ENCODE measurements at places on chromosomes 5 and 9. TPM values are rescaled to one million over a fixed set of nuclear protein-coding genes. Genes with fewer than 3 reads are reported as not detected.
A peak's percentile ranks its signal among the peaks of the same experiment; 100 is the strongest.

GRCh38 chr5:1124205-1125029 lies 12.6 kb upstream of the SLC12A7 start:
- DNase-seq = no peak

SPATA31E1 gene
- not detected for total RNA-seq

DNA sequence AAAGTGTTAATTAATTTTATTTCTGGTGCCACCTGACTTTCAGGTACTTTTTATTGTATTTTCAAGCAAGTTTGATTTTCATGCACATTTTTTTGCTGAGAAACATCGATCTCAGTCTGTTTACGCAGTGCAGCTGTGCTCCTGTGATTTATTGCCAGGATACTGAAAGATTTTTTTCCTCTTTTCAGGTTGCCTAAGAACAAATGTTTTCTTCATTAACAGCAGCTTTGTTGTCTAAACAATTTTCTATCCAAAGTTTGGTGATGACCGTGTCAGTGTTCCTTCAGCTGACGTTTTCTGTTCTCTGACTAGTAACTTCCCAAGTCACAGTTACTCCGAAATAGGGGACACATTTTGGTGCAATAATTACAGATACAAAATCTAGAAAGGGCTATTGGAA lies 78.1 kb downstream of the VCAN start:
- DNase-seq = no peak

TLX3 gene
- not detected for total RNA-seq

DNA sequence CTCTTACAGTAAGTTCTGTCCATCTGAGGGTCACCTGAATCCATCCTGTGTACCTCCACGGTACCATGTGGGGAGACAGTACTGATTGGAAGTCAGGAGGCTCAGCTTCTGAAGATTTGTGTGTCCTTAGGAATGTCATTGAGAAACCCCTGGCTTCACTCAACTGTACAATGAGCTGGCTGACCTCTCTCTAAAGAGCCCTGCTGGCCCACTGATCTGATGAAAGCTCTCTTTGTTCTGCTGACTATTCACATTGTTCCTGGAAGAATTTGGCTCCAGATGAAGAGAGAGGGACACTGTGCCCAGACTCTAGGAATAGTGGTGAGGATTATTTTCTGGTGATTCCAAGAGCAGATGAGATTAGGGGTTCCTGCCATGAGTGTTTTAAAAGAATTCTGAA lies 141.2 kb downstream of the LURAP1L start:
- DNase-seq = peak; percentile 11

DNA sequence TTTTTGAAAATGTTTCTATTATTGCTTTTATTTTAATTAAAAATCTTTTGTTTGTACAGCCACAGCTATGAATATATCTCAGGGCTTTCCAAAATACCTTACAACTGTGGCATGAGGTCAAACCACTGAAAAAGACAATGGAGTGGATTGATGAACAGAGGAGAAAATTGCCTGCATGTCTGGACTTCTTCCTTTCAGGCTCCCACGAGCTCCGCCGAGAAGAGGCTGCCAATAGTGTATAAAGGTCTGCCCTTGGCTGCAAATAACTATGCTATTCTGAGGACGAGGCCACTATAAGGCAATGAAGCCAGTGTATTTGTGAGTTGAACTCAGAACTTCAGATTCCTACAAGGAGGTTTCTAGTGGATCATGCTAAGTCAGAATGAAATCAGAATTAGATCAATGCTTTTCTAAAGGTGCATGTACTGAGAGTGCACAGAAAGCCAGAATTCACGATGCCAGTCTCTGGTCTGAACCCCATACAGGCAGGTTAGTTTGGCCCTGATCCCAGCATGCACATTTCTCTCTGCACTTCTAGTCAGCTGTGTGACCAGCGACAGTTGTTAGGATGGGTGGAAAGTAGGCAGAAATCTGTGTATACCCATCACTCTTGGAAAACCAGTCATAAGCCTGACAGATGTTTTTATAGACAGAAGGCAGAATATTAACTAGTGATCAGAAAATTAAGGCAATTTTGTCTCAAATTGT lies 42.7 kb upstream of the PLPP1 start:
- DNase-seq = no peak

DNA sequence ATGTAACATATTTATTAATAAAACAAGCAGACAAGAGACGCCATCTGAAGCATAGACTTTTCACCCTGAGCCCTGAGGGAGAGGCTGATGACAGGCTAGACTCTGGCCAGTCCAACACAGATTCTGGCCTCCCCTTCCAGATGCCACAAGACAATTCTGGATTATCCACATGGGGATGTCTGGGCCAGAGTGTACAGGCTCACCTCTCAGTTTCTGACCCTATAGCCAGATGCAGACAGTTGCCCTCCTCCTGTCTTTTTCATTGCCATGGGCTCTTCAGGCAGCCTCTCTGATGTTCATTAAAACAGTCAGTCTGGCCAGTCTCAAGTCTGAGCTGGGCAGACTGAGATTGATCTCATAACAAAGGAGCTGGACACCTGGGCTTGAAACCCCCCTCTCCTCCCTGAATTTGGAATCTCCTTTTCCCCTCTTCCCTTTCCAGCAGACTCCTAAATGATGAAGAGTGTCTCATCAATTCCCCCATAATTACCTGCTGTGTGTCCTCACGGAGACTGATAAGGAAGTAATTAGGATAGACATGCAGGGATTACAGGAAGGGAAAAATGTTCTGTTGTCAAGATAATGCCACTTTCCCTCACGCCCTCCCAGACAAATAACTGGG lies 89.6 kb downstream of the ASTN2 start:
- no peak for DNase-seq

DNA sequence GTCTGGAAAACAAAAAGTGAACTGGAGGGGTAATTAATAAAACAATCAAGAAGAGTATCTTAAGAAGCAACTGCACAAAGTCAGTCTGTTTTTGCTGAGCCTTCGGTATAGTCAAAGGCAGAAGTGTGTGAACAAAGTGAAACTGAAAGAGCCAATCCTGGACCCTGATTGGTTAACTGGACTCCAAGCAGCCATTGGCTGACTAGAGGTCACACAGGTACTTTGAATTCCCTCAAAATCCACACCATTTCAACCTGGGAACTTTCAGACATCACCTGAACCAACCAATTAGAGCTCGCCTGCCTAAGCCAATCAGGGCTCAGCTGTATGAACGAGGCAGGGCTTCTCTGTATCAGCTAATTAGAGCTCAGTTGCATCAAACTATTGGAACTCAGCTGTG lies 286.7 kb downstream of the TLE4 start:
- peak; percentile 1 for DNase-seq

CMYA5 gene
- 0.13 TPM for total RNA-seq

GRCh38 chr5:757931-758697 lies 26.4 kb downstream of the ZDHHC11B start:
- DNase-seq = peak; percentile 74

GRCh38 chr5:142872795-142873194 lies 102.6 kb downstream of the ARHGAP26 start:
- no peak for DNase-seq

SLC4A9 gene
- not detected for total RNA-seq

DNA sequence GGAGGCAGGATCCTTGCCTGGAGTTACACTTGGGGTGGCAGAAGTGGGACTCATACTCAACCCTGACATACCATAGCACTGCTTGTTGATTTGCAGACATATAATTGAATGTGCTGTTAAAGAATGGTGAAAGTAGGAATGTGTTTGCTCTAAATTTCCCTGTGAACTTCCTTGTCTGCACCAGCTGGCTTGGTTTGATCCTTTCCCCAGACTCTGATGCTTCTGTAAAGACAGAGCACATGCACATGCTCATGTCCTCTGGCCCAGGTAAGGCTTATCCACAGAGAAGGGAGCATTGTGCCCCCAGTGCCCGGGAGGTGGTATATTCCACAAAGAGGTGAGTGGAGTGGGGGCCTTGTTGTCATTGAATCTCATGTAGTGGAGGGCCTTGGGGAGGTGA lies 138.0 kb upstream of the STC2 start:
- DNase-seq = no peak

SPATA31D4 gene
- not detected for total RNA-seq

GRXCR2 gene
- not detected for total RNA-seq

LRRTM2 gene
- not detected for total RNA-seq

SPINK13 gene
- not detected for total RNA-seq

- peak; percentile 18 for DNase-seq
Measured at GRCh38 chr5:61277190-61277589, 54.9 kb upstream of the ZSWIM6 start.

GRCh38 chr9:6702707-6703106 lies 55.1 kb upstream of the KDM4C start:
- DNase-seq = no peak

DNA sequence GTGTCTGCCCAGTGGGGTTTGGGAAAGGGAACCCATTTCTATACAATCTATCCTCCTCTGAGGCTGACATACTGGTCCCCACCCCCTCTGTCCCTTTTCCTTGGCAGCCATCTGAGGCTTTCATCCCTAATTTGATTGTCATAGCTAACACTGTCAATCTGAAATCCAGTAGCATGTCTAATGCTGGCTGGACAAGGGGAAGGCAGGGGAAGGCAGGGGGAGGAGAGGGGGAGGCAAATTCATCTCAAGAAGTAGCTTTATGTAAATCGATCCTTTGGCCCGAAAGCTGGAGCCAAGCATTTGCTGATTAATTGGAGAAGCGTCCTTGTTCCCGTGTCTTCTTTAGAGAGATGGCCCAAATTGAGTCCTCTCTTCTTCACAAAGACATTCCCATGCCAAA lies 314.1 kb upstream of the PANK3 start:
- no peak for DNase-seq

GRCh38 chr5:102918986-102919610 lies 164.0 kb downstream of the PAM start:
- DNase-seq = no peak

GRCh38 chr5:146645342-146645741 lies 129.4 kb upstream of the GPR151 start:
- no peak for DNase-seq

DNA sequence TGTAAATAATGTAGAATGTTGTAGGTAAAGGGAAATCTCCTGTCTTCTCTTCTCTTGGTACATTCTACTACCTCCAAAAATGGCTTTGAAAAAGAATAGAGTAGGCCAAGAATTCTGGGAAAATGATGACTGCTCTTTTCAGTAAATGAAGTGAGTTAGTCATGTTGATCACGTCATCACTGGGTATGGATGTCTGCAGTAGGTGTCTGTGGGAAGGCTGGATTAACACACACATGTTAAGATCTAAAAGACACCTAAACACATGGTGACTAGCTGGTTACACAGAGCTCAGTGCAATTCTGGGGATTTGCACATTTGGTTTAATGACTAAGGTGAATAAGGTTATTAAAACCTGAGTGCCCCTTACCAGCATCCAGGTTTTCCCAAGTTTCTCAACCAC lies 161.5 kb downstream of the CEP120 start:
- DNase-seq = no peak

GRCh38 chr5:2105141-2105540 lies 222.4 kb upstream of the IRX4 start:
- no peak for DNase-seq

GRCh38 chr9:18360005-18360404 lies 113.9 kb upstream of the ADAMTSL1 start:
- no peak for DNase-seq

GRCh38 chr9:5566054-5566618 lies 55.8 kb downstream of the PDCD1LG2 start:
- no peak for DNase-seq

IFNK gene
- not detected for total RNA-seq

DAB2IP gene
- total RNA-seq = 25.3 TPM

GRCh38 chr9:94632737-94633136 lies 6.6 kb downstream of the FBP1 start:
- DNase-seq = no peak

DNA sequence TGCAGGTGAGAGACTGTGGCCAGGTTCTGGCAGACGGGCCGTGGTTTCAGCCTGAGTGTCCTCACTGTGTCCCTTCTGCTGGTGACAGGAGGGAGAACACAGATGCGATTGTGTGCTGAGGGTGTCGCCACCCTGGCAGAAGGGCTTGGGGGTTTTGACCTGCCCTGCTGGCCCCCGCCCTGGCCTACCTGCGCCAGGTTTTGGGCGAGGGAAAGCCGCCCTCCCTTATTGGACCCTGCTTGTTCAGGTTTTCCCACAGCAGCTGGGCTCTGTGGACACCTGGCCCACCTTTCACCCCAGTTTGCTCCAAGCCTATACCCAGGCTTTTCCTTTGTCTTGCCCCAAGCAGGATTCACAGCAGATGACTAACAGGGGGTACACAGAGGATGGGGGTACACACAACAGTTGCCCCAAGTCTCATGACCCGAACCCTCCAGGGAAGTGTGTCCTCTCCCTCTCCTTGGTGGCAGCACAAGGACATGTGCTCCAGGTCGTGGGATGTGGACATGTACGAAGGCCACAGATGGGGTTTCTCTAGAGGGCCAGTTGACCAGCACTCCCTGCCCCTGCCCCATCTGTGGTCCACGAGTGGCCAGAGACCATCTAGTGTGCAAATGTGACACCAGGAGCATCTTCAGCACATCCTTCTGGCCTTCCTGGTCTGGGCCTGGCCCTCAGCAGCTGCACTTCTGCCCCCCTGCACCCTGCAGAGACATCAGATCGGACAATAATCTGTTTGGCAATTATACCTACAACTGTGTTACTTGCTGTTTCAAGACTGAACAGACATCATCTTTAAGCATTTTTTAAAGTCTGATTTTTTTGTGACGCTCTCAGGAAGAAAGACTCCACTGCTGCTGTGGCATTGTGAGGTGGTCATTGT lies 265.8 kb upstream of the IRX4 start:
- DNase-seq = no peak
